ENCODE measurements at places on chromosomes 11 and 22.

GRCh38 chr22:28473258-28473657 lies 206.4 kb downstream of the TTC28 start:
- no peak for DNase-seq

DNA sequence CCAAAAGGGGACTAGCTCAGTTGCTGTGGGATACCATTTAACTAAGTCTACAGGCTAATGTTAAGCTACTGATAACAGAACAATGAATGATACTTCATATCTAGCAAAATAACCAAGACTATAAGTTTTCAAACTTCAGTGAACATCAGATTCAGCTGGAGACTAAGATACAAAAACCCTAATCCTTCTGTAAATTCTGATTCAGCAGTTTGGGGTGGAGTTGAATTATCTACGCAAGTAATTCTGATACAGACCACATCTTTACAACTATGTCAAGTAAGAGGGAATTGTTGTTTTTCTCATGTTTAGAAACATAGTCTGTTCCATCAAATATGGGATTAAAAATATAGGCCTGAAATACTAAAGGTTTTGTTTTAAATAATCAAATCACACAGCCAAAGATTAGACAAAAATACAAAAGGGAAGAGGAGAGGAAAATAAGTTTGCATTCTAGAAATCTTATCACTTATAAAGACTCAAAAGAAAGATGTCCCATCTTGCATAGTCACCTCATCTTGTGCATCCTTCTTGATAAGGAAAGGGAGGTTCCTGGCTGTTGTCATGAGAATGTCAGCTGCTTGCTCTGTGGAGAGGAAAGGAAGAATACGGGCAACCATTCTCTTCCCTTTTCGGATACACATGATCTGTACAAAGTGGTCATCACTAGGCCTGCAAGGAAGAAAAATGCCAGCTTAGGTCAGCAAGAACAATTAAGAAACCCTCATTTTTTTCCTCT lies 21.4 kb downstream of the PATL1 start:
- no peak for DNase-seq

GRCh38 chr11:35006389-35007128 lies 90.1 kb downstream of the PDHX start:
- peak; percentile 18 for DNase-seq

DNA sequence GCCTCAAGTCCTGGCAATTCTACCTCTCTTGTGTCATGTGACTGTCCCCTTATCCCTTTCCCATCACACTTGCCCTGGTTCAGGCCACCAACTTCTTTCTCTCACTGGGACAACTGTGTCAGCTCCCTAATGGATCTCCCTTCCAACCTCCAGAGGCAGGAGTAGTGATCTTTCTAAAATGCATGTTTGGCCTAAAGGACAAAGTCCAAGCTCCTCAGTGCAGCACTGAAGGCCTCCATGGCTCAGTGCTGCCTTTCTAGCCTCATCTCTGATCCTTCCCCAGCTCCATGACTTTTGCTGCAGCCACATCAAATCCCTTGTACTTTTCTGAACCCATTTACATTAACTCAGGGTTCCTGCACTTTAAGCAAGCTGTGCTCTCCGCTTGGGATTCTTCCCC lies 80.8 kb downstream of the CSNK2A3 start:
- DNase-seq = no peak

DNA sequence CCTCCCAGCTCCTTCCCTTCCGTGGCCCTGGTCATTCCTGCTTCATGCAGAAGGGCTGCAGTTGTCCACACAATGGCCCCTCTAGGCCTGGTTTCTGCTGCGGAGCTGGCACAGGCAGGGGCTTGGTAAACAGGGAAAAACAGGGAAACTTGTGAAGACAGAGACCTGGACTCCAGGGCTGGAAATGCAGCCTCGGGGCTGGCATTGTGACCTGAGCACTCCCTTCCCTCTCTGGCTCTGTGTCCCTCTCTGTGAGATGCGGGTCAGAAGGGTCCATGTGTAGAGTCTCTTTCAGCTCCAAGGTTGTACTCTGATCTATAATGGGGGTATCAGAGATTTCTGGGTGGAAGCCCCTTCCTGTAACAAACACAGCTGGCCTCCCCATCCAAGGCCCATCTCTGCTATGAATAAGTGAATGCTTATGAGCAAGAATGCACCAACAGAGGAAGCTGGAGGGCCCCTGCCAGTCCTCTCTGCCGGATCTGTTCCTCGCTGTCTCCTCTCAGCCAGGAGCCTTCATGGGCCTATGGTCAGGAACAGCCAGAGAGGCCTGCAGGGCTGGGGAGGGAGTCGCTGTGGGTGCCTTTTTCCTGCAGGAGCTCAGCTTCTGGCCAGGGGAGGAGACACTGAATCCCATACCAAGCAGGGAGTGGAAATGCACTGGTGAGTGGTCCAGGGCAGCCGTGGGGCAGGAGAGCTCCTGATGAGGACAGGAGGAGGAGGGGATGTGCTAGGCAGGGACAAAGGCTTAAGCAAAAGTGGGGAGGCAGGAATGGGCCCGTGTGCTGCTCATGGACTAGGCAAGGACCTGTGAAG lies 6.7 kb upstream of the DERL3 start:
- DNase-seq = no peak

DNA sequence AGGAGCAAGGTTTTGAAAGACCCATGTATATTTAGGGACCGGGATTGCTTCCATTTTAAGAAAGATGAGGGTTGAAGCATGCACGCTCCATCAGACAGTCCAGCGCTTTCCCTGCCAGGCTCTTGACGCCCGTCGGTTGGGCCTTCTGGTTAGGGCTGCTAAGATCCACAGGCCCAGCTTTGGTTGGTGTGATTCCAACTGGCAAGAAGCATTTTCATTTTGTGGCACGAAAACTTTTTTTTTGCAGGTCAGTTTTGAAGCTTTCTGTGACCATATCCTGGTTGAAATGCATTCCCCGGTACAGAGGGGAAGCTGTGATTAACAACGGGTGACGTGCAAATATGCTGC lies 34.3 kb upstream of the MPPED1 start:
- DNase-seq = no peak

DNA sequence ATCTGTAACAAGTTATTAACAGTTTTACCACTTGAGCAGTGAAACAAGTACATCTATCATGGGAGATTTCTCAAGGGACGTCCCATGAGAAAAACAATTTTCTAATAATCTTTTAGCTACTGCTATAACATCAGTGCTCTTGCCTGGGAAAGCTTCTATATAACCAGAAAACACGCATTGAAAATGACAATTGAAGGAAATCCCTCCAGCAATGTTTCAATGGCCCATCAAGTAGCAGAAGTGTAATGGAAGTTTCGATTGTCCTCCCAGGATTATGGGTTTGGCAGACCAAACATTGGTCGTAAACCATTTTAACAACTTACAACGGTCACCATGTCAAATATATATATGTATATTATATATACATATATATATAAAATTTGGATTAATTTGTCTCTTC lies 8.0 kb upstream of the PRR33 start:
- DNase-seq = no peak

DNA sequence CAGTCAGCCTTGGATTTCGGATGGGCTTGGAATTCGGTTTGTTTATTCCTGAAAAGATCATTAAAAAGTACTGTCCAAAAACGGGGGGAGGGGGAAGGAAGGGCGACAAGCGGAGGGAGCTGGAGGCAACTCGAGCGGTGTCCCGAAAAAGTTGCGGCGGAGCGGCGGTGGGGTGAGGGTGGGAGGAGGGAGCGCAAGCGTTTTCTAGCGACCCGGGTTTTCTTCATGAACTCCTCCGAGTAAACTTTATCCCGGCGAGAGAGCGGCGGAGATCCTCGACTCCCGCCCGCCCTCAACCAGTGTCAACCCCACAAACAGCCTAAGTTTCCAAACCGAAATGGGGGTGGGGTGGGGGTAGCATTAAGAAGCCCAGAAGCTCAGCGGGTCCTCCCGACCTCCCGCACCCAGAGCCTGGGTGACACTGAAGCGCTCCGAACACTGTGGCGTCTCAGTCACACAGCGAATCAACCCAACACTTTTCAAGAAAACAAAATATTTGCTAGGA lies 133.0 kb upstream of the C11orf58 start:
- no peak for DNase-seq

GRCh38 chr22:48821346-48821690 lies 1006.4 kb downstream of the BRD1 start:
- no peak for DNase-seq

- DNase-seq = no peak
Measured at GRCh38 chr11:18700375-18700774, 1.8 kb downstream of the TMEM86A start.

GRCh38 chr11:7775689-7776088 lies 21.1 kb downstream of the OR5P2 start:
- DNase-seq = no peak

DNA sequence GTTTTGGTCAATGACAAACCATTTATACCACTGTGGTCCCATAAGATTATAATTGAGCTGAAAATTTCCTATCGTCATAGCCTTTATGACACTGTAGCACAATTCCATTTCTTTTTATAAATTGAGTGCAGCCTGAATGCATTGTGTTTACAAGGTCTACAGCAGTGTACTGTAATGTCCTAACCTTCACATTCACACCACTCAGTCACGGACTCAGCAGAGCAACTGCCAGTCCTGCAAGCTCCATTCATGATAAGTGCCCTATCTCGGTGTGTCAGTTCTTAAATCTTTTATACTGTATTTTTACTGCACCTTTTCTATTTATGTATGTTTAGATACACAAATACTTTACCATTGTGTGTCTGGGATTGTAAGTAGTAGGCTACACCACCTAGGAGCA lies 55.2 kb upstream of the SLC25A18 start:
- no peak for DNase-seq

GRCh38 chr11:62664405-62665074 lies 470 bp downstream of the C11orf98 start:
- no peak for DNase-seq

GRCh38 chr11:55607545-55607944 lies at the start of gene OR4C11:
Gene OR4C11 (minus strand): TSS chr11:55607645. CDS start chr11:55604373, 3,272 bp downstream.
- no peak for DNase-seq

- DNase-seq = peak; percentile 80
Measured at GRCh38 chr22:46150034-46150654, at the start of gene PPARA. Gene PPARA (plus strand): TSS chr22:46150526. CDS start chr22:46198384, 47,858 bp downstream.

DNA sequence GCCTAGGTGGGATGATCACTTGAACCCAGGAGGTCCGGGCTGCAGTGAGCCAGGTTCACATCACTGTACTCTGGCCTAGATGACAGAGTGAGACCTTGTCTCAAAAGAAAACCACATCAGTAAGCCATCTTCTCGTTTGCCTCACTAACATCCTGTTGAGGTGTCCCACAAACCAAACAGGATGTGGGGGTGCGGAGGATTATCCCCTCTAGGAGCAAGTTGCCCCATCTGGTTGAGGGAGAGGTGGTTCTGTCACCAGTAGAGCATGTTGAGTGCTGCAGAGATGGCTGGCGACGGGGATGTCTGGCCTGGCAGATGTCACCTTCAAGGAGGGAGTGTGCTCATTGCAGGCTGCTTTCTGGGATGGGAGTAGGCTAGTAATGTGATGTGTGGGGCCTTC lies 72.4 kb downstream of the ZNRF3 start:
- peak; percentile 53 for DNase-seq

GRCh38 chr11:122556605-122557004 lies 98.9 kb upstream of the UBASH3B start:
- no peak for DNase-seq

DNA sequence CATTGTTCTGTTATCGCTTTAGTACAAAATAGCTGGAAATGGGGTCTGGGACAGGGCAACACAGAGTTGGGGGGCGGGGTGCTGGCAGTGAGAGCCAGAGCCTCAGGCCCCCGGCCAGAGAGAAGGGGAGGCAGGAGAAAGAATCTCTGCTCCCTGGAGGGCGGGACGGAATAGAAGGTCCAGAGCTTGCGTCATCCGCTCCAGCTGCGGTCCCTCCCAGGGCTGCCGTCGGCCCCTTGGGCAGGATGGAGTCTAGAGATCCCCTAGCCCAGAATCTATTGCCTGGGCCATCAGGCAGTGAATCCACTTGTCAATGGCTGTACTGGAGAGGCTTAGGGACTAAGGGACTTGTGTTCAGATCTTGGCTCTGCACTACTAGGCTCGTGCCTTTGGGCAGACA lies 5.0 kb downstream of the TP53I11 start:
- DNase-seq = no peak

DNA sequence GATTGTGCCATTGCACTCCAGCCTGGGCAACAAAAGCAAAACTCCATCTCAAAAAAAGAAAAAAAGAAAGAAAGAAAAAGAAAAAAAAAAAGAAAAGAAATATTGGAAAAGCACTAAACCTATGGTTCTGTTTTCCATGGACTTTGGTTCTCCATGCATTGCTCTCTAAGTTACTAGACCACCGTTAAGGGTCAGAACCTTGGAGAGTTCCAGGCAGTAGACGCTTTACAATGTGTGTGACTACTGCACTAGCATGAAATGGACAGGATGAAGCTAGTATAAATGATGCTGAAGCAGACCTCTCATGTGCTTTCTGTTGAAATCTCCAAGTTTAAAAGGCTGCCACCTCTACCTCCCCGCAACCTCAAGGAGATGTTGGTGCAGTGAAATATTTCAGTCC lies 63.5 kb downstream of the SIK2 start:
- no peak for DNase-seq

GRCh38 chr22:26671317-26672059 lies 14.1 kb downstream of the MIAT start:
- DNase-seq = peak; percentile 59

GRCh38 chr11:130711193-130711592 lies 205.1 kb downstream of the SNX19 start:
- DNase-seq = no peak

DNA sequence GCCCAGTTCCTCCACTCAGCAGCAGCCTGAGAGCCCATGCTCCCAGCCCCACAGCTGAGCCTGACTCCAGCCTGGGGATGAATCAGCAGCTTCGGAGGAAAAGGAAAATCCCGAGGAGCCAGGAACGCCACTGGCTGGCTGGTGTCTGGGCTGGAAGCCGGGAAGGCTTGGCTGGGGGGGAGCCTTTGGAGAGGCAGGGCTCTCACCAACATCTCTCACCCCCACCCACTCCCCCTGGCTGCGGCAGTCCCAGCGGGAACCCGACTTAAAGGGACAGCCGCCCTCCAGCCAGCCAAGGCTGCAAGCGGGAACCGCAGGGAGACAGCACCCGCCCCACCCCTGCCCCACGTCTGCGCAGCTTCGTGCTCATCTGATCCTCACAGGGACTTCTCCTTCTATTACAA lies 28.4 kb downstream of the KIAA0930 start:
- no peak for DNase-seq

DNA sequence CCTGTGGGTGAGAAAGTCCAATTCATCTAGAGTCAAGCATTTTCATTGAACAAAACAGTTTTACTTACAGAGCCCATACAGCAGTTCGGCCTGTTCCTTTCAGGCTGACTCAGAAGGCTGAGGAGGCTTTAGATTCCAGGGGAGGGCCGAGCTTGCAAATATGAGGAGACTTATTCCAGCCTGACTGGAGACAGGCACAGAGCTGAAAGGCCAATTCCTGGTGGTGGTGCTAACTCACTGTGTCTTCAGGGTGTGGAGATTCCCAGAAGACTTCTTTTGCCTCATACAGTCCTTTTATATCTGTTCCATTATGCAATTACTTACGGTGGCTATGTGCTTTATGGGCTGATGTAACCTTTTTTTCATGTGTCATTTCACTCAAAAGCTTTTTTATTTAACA lies at the start of gene OR51E2:
TSS of gene OR51E2 (minus strand) at position 269 of the 400 bp plus-strand sequence. CDS start 15,142 bp downstream, outside the sequence.
- DNase-seq = no peak

GRCh38 chr11:9748361-9748970 lies 84.6 kb downstream of the SWAP70 start:
- DNase-seq = no peak
